ENCODE measurements at places on chromosomes 5 and 9.

DNA sequence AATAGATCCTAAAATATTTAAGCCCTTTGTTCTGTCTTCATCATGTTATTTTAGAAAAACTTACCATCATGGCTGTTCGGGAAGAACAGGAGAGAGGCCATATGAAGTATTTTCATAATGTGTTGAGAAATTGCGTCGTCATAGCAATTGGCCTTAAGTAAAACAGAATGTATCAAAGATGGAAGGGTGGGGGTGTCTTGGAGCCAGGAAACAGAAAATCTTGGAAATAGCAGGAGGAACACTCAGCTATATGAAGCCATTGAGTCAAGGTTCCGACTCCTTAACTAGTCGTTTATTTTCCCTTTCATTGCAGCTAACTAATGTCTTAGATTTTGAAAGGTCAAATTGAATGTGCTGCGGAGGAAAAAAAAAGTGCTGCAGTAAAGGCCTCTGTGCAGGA is 1.3 kb downstream of the SPTAN1 start:
- no peak for DNase-seq

- no peak for DNase-seq
Measured at GRCh38 chr5:61468483-61468865, 136.4 kb downstream of the ZSWIM6 start.

- DNase-seq = no peak
Measured at GRCh38 chr9:133167769-133168168, 4.1 kb upstream of the GBGT1 start.

DNA sequence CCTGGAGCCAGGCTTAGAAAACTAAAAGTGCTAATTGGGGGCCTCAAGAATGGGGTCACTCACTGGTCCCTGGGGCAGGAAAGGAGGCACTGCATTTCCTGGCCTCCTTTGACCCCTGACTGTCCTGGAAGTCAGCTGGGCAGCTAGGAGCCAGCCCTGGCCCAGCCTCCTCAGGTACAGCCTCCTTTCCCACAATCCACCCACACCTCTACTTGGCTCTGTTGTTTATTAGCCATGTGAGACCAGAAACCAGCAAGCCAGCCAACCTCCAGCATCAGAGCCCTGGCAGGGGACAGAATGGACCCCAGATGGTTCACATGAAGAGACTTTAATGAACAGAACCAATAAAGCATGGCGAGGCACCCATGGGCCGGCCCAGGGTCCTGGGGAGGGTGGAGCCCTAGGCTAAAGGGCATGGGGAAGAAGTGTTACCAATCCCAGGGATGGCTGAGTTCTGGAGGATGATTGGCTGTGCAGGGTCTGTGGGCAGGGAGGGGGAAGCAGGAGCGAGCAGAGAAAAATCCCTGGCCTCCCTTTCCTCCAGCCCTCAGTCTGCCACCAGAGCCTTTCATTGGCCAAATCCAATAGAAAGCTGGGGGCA is 55.3 kb upstream of the ANGPTL2 start:
- no peak for DNase-seq

- DNase-seq = no peak
Measured at GRCh38 chr5:11072568-11072967, 311.5 kb upstream of the DAP start.

- DNase-seq = no peak
Measured at GRCh38 chr9:9214066-9214465, 1398.7 kb downstream of the PTPRD start.

DNA sequence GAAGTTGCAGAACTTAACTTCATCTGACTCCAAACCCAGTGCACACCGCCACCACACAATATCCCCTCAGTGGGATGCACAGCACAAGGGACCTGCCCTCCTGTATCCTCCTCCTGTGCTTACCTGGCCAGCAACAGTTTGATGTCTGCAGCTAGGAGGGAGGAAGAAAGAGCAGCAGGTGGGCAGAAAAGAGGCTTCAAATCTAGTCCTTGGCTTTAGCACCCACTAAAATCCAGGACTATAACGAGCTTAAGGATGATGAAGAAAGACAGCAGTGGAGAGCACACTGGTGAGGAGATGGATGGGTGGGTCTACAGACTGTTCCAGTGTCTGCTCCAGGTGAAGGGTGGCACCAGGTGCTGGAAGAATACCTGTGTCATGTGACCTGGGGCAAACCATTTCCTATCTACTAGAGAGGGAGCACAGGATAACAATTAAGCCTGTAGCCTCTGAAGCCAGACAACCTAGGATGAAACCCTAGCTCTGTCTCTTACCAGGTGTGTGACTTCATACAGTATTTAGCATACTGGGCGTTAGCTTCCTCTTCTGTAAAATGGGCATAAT is 100.0 kb downstream of the SH3TC2 start:
- no peak for DNase-seq

DNA sequence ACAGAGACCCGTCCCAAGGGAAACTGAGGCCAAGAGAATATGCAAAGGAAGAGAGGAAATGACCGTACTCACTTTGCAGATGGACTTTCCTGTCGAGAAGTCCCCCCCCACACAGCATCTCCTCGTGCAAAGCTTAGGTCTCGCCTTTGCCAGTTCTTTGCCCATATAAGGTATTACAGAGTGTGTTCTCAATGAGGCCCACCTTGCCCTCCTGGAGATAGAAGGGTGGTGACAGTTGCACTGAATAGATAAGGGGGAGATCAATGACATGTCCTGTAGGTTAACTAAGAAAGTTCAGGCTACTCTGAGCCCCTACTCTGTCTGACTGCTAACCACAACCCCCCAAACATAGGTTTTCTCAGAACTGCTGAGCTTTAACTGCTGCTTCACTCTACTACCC is 68.2 kb upstream of the SPTLC1 start:
- DNase-seq = no peak

- no peak for DNase-seq
Measured at GRCh38 chr5:110386782-110387181, 339.7 kb downstream of the TMEM232 start.

GRCh38 chr5:151202381-151203139 is 21.3 kb downstream of the CCDC69 start:
- DNase-seq = no peak

GRCh38 chr5:146027751-146028150 is 77.6 kb downstream of the PLAC8L1 start:
- no peak for DNase-seq

- DNase-seq = no peak
Measured at GRCh38 chr5:43422143-43422542, 10.0 kb upstream of the CCL28 start.
